WTC11 (cell line): ENCODE measurements at places on chromosomes 5 and 9.
A peak's percentile ranks its signal among the peaks of the same experiment; 100 is the strongest.

DNA sequence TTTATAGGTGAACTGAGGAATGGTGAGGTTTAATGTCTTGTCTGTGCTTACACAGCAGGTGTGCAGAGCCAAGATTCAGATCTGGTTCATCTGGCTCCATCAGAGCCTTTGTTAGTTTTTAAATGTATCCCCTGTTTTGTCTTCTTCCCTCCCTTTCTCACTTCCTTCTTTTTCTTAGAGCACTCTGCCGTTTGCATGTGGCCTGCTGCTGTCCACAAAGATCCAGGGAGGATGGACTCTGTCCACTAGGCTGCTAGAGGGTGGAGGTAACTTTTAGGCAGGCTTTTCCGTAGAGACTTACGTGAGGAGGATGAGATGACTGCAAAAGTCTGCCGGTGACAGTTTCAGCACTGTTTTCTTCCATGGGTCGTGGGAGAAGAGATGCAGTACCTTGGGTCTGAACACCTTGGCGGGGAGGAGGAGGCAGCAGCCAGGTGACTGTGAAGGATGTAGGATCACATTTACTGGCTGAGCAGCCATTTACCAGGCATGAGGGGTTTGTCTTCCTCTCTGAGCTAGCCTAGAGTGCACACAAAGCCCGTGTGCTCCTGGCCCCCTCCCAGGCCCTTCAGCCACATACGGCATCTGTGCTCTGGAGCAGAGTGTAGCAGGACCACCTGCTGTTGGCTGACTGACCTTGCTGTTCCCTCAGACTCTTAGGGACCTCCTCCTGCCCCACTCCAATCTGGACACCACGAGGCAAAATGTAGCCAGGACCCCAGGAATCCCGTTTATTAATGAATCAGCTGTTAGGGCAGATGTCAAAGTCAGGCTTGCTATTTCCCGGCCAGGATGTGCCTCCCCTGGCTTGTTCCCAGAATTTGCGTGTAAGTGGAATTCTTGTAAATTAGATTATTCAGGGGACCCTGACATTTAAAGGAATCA lies 1.8 kb downstream of the NTMT1 start:
- no peak for DNase-seq

DNA sequence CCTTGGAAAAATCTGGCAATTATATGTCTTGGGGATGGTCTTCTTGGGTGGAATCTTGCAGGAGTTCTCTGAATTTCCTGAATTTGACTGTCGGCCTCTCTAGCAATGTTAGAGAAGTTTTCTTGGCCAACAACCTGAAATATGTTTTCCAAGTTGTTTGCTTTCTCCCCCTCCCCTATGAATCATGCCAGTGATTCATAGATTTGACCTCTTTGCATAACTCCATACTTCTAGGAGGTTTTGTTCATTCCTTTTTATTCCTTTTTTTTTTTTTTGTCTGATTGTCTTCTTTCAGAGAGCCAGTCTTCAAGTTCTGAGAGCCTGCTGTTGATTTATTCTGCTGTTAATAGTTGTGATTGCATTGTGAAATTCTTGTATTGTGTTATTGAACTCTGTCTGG lies 56.7 kb upstream of the SLC44A1 start:
- DNase-seq, result no peak

DNA sequence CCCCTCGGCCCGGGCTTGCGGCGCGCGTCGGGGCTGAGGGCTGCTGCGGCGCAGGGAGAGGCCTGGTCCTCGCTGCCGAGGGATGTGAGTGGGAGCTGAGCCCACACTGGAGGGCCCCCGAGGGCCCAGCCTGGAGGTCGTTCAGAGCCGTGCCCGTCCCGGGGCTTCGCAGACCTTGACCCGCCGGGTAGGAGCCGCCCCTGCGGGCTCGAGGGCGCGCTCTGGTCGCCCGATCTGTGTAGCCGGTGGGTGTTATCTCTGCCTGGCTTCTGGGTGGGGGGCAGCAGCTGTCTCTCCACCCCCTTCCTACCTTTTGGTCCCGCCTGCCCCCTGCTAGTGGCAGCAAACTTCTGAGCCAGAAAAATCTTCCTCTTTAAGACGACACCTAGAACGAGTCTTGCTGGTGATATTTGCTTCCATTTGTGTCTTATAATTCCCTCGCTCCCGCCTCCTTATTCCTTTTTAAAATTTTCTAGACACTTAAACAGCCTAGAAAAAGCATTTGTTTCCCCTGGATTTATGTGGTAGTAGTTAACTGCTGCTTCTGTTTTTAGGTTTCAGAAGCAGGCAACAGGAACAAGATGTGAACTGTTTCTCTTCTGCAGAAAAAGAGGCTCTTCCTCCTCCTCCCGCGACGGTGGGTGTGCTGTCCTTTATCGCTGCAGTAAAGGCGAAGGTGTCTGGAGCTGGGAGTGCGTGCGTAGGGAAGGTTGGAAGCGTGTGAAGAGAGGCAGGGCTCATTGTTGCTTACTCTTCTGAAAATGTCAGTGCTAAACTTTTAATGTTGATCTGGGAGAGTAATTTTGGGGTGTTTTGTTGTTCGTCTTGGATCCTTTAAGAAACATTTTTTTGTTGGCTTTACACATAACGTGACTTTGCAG lies 554 bp downstream of the JAK2 start:
- DNase-seq, result peak; percentile 16

GRCh38 chr5:98997000-98997399 lies 68.2 kb upstream of the CHD1 start:
- no peak for DNase-seq

GRCh38 chr9:22170556-22170955 lies 161.5 kb upstream of the CDKN2B start:
- no peak for DNase-seq

DNA sequence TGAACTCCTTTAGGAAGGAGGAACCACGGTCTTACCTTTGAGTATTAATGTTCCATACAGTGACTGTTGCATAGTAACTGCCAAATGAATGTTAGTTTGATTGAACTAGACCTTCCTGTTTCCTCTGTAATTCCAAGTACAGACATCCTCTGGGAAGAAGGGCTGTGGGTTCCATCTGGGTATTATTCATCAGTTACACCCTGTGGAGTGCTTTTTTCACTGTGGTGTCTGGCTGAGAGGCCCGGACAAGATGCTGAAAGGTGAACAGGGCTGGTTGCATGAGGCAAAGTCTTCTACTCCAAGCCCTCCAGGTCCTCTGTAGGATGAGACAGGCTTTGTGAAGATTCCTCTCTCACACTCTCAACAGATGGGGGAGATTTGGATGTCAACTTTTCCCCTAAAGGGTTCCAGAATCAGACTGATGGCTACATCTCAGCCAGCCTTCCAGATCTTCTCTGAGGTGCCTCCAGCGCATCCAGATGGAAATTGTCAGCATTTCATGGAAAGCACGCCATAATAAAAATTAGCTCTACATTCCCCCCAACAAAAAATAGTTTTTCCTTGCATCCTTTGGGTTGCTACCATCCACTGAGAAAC lies 230.9 kb downstream of the GAS1 start:
- DNase-seq, result no peak

GRCh38 chr5:62812621-62813255 lies 234.1 kb downstream of the LRRC70 start:
- no peak for DNase-seq

DNA sequence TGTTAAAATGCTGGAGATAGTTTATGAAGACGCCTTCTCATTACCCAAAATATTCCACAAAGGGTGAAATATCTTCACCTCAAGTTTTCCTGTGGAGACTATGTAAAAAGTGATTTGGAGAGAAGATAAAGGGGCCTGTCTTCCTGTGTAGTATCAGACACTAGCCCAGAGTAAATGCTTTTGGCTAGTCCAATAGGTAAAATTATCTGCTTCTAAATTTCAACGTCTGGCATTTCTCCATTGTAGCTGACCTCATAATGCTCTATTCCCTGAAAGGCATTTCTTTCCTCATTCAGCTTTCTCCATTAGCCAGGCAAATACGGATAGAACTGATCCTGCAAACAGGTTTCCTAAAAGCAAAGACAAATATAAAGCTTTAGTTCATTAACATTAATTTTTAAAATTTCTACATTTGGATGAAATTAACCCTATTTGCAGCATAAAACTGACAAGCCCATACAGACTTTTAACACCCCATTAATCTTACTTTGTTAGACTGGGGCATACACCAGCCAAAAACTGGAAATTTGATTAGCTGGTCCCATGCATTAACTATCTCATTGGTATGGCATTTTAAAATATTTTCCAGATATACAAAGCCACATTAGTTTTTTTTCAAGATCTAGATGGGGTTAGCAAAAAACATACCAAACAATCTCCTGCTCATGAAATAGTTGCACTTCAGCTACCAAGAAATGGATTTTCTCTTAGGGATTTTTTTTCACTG lies 548.8 kb downstream of the EFNA5 start:
- DNase-seq, result no peak

GRCh38 chr9:132003896-132004295 lies 75.8 kb downstream of the MED27 start:
- no peak for DNase-seq
